NCI-H2081 (cell line): ENCODE measurements at places on chromosomes 16 and 17.
A peak's percentile ranks its signal among the peaks of the same experiment; 100 is the strongest.

GRCh38 chr16:72371307-72372086, 199.5 kb upstream of the PMFBP1 start:
- peak; percentile 41 for DNase-seq

- DNase-seq: no peak
Observed at GRCh38 chr17:79778504-79779083, 646 bp downstream of the CBX2 start.

- DNase-seq: no peak
Observed at GRCh38 chr17:42509409-42509808, 26.6 kb upstream of the NAGLU start.

- DNase-seq: no peak
Observed at GRCh38 chr17:47654991-47655390, 5.3 kb downstream of the KPNB1 start.

DNA sequence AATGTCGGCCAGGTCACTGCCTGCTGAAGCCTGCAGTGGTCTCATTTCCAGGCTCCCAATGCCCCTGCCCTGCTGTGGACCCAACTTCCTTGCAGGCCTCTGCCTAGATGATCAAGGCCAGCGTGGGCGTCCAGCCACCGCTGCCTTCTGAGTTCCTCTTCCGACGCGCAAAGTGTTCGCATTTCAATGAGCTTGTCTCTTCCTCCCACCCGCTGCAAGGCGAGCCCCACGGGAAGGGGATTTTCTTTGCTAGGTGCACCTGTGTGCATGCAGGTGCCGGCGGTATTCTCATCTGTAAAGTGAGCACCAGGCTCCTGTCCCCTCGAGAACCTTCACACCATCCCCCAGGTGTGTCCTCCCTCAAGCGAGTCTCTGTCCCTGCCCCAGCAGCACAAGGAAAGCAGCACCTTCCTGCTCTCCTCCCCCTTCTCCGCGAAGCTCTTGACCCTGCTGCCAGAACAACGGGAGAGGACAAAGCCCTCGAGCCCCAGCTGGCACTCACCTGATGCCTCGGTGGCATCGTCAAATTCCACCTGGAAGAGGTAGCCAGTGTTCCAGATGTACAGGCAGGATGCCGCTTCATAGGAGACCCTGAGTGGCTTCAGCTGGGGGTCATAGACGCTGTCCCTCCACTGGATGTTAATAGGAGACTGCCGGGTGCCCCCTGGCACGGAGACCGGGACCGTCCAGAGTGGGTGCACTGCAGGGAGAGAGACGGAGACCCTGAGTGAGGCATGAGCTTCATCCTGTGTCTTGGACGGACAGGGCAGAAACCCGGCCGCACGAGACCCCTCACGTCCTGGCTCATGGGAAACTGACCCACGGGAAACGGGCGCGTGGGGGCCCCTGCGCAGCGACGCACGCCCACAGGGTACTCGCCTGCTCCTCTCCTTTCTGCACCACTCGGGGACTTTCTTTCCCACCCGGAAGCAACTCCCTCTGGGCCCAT, 9.8 kb downstream of the CA5A start:
- DNase-seq: peak; percentile 43

DNA sequence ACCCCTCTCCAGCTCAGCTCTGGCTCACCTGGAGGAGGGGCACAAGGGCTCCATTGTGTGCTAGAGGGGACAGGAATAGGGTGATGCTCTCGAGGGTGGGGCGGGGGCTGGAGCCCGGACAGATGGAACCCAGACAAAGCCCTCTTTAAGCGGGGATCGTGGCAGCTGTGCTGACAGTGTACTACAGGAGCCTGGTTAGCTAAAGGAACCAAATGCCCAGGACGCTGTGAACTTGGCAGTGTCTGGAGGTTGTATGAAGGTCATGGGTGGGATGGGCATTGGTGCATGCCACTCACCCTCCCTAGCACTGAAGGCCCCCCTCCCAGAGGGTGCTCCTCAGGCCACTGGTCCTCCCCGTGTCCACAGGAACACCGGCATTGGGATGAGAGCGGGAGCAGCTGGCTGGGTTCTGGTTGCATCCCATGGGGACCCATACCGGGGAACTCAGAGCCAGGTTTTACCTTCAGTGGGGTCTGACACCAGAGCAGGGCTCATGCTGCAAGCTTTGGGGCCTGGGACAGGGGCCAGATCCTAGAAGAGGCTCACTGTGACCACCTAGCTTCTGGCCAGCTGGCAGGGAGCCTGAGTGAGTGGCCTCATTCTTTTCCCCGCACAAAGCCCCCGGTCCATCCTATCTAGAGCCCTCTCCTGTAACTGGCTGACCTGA, 11.9 kb downstream of the KIF19 start:
- DNase-seq: no peak

DNA sequence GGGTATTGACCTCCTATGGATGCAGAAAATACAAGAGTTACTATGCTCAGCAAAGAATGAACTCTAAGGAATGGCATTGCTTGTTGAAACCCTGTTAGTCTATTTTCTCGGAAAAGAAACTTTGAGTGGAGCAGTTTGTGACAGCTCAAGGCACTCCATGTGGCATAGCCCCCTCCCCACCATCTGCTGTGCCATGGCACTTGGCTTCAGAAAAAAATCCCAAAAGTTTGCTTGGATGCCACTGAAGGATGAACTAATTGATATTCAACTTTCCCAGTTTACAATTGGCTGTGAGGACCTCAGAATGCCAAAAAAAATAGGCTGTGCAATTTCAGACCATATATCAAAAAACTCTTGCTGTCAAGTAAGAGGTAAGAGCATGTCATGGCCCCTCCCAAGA, 1.8 kb downstream of the KRT31 start:
- DNase-seq: no peak

DNA sequence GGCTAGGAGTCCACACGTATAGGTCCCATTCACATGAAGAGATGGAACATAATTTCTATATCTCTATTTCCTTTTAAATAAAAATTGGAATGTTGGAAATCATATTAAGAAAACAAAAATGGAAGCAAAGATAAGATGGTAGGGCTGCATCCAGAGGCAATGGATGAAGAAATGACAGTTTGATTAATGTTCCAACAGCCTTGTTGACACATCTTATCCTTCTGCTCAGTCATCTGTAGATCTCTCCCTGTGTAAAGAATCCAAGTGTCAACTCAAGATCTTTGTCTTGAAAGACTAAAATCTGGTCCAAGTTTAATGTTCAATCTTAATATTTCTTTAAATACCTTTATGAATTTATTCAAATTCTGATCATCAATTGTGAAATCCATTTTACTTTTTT, 7.8 kb upstream of the KCNJ2 start:
- no peak for DNase-seq

- no peak for DNase-seq
Observed at GRCh38 chr17:2215616-2216364, 87.8 kb downstream of the SMG6 start.

DNA sequence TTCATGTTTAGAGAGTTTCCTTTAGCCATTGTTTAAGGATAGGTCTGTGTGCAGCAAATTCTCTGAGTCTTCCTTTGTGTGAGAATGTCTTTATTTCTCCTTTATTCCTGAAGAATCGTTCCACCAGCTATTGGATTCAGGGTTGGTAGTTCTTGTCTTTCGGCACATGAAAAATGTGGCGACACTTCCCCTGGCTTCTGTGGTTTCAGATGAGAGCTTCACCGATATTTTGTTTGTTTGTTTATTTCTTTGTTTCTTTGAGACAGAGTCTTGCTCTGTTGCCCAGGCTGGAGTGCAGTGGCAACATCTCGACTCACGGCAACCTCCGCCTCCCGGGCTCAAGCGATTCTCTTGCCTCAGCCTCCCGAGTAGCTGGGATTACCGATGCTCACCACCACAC, 18.6 kb downstream of the MPO start:
- no peak for DNase-seq

- no peak for DNase-seq
Observed at GRCh38 chr16:8646326-8647053, 25.0 kb downstream of the METTL22 start.

DNA sequence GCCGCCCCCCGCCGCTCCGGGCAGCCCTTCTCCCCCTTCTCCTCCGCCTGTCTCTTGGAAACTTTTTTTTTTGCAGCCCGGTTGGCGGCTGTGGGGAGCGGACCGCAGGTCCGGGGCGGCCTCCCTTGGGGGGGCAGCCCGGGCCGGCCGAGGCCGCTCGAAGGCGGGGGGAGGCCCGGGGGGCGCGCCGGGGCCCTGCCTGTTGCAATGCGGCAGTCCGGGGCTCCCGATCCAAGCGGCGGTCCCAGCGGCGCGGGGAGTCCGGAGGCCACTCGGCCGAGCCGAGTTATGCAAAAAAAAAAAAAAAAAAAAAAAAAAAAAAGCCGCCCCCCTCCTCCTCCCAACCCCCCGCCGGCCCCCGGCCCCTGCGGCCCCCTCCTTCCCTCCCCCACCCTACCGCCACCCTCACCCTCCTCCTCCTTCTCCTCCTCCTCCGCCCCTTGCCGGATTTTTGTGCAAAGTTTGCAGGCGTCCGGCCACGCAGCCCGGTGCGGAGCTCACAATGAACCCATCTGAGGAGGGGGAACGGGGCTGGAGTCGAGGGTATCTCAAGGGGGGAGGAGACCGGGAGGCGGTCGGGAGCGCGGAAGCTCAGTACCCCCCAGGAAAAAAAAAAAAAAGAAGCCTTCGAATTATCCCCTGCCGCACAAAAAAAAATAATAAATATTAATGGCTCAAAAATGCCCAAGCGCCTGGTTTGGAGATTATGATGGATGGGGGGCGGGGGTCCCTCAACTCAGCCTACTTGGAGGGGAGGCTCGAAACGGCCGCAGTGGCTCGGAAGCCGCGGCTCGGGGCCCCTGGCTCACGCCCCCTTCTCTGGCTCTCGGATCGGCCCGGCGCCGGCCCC, at the start of gene ZNF423:
Gene ZNF423 (minus strand): TSS at position 291 of the 850 bp plus-strand sequence. CDS start 338 bp downstream, outside the sequence.
- no peak for DNase-seq

GRCh38 chr17:37458805-37459204, 30.9 kb upstream of the DUSP14 start:
- DNase-seq: no peak

GRCh38 chr17:75564195-75564594, 23.4 kb upstream of the MYO15B start:
- DNase-seq: no peak

GRCh38 chr17:63337579-63337978, 108.5 kb downstream of the CYB561 start:
- DNase-seq: no peak

DNA sequence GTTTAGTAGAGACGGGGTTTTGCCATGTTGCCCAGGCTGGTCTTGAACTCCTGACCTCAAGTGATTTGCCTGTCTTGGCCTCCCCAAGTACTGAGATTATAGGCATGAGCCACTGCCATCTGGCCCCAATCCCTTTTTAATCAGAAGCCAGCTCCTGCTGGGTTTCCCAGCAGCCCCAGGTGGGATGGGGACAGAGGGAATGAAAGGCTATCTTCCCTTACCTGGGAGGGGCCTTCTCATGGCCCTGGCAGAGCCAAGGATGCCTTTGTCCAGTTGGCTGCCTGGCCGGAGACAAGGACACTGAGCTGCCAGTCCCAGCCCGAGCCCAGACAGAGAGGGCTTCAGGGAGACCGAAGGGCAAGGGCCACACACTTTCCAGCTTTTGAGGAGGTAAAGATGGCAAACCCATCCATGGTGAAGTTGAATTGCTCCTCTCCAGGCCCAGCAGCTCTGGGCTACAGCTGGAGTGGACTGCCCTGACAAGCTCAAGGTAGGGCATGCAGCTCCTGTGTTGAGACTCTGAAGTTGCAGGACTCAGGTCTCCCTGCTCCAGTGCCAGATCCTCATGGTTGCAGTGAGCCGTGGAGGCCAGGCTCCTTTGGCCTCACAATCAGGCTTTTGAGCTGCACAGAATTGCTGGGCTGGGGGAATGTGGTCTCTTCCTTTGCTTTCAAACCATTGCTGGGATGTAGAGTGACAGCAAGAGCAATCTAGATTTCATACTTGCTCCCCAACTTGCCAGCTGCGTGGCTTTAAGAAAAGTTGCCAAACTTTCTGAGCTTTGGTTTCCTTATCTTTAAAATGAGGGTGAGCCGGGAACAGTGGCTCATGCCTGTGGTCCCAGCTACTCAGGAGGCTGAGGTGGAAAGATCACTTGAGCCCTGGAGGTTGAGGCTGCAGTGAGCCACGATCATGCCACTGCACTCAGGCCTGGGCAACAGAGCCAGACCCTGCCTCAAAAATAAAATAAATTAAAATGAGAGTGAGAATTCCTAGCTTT, 44.5 kb upstream of the IL34 start:
- DNase-seq: no peak
